ENCODE measurements at places on chromosomes 12 and 14.

- no peak for DNase-seq
These were observed 6.8 kb downstream of the MMP17 start for GRCh38 chr12:131834798-131835615.

- peak; percentile 80 for DNase-seq
These were observed 57.9 kb downstream of the TRPV4 start for GRCh38 chr12:109775172-109775881.

- no peak for DNase-seq
These were observed 90.1 kb upstream of the FOXG1 start for GRCh38 chr14:28676479-28676878.

DNA sequence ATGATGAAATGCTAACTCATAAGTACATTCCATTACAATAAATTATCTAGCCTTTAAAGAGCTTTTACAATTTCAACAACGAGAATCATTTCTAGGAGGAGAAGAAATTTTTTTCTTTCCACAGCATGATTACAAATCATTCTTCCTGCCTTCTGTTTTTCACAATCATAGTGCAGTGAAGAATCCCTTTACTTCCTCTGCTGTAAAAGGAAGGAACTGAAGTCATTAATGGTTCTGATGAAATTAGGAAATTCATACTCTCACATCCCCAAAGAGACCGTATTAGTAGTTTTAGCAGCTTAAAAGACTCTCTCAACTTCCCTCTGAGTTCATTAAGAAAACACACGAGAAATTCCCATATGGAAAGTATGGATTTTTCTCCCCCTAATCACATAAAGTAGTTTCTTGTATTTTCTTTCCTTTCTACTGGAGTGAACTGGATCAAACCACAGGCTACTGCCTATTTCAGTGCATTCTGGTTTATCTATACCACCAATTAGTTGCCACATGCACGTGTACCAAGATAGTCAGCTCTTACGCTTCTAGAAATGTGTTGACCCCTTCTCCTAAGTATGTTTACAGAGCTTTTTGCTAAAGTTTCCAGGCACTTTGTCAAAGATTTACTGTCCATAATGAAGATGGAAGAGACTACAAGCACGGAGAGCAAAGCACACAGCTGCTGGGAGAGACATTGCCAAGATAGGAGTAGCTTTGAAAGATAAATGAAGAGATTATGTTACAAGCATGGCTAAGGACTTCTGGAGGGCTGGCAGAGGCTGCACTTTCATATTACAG is 58.9 kb upstream of the KITLG start:
- peak; percentile 11 for DNase-seq

DNA sequence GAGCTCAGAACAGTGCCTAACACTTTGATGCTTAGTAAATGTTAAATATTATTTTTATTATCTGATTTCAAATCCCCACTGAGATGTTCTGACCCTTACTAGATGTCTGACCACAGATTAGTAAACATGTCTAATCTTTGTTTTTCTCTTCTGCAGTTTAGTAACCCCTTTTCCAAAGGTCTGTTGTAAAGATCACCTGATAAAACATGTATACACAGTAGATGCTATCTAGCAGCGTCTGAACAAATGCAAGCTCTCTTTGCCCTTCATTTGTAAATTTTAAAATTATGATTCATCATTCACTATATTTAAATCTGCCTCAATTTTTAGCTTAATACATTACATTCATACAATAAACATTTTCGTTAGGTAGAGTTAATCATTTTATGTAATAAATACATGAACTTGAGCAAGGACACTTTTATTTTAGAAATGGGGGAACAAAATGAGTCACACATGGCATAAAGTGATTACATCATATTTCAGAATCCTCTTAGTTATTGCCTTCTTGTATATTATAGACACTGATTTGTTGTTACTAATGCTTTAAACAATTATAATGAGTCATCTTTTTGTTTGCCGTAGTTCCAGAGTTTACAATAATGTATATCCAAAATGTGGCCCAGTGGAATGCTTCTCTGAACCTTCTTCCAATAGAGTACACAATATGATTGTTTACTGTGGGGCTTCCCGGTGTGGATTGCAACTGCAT is 1.7 kb upstream of the OR4K5 start:
- no peak for DNase-seq

GRCh38 chr14:93688239-93688666 is 100.0 kb downstream of the PRIMA1 start:
- no peak for DNase-seq

DNA sequence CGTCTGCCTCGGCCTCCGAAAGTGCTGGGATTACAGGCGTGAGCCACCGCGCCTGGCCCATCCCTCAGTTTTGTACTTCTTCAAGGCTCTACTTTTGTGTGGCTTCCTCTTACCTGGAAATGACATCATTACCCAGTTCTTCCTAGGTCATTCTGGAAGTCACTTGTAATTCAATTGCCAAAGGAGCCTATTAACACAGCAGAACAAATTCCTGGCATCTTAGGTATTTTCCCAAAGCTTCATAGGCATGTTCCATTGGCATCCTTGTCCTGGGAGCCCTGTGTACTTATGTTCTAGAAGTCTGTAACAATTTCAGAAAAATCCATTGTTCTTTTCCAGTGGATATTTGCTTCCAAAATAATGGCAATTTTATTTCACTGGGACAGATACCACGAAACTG is 60.6 kb downstream of the DAAM1 start:
- DNase-seq = no peak

DNA sequence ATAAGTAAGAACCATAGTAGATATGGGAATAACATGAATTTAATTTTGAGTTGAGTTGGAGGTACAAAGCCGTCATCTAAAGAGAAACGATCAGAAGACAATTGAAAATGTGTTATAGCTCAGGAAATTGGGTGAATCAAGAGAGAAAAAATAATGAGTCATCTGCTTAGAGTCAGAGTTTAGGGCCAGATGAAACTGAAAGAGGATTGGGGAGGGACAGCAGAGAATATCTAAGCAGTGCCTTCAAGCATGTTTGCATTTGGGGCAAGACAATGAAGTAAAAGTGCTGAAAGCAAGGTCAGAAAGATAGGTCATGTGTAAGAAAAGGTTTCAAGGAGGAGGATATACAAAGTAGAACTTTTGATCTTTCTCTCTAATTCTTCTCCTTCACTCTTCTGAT is 49.4 kb downstream of the SLC15A5 start:
- no peak for DNase-seq

- DNase-seq = peak; percentile 74
These were observed 49.9 kb downstream of the OTX2 start for GRCh38 chr14:56760164-56760914.

- peak; percentile 82 for DNase-seq
These were observed 14.0 kb upstream of the TBPL2 start for GRCh38 chr14:55454264-55455002.

- DNase-seq = no peak
These were observed 290.3 kb downstream of the EMP1 start for GRCh38 chr12:13486794-13487193.

DNA sequence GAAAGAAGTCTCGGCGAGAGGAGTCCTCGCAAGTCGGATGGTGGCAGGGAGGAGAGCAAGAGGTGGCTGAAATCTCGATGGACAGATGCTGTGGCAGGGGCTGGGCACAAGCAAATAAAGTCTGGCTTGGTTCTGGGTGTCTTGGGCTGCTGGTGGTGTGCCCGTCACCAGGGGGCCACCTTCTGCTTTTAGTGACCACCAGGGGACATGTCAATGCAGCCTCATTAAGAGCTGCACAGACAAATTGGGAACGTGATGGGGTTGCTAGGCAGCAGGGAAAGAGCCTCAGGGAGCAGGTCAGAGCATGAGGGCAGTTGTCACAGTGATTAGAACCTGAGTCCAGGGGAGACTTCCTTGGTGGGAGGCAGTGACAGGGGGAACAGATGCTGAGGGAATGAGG is 44.0 kb downstream of the LRRC74A start:
- DNase-seq = peak; percentile 22

DNA sequence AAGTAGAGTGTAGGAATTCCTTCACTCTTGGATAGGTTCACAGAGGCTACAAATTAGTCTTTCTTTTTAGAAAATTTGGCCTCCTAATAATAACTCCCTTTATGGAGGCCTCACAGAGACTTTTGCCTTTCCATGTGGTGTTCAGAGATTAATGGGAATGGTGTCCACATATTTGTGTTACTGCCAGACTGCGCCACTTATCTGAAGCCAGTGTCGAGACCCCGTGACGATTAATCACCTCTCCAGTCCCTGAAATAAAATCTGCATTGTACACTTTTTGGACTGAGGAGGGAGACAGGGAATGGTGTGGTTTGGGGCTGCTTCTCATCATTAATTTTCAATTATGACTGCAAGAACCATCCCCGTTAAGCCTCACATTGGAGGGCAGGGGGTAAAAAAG is 980.5 kb downstream of the FLRT2 start:
- DNase-seq = no peak

DNA sequence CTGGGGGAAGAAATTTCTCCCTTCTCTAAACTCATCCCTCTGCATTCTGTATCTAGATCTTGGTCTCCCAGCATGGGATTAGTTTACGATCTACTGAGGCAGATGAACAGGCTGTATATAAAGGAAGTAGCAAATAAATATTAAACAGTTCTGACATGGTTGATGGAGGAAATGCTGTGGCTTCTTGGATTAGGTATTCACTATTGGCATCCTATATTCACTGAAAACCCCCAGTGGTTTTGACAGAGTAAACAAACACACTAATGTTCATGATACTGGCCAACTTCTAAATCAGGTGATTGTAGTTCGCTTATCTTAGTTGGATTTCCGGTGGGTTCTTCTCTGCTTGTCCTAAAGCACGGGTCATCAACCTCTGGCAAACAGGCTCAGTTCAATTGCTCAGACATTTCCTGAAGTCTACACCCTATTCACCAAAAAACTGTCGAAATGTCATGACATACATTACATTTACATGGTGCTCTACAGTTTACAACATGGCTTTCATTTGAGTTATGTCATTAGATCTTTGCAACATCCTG is 433.9 kb downstream of the EGLN3 start:
- no peak for DNase-seq

Data from WERI-Rb-1 (cell line).